ENCODE measurements at places on chromosomes 3 and 15.

DNA sequence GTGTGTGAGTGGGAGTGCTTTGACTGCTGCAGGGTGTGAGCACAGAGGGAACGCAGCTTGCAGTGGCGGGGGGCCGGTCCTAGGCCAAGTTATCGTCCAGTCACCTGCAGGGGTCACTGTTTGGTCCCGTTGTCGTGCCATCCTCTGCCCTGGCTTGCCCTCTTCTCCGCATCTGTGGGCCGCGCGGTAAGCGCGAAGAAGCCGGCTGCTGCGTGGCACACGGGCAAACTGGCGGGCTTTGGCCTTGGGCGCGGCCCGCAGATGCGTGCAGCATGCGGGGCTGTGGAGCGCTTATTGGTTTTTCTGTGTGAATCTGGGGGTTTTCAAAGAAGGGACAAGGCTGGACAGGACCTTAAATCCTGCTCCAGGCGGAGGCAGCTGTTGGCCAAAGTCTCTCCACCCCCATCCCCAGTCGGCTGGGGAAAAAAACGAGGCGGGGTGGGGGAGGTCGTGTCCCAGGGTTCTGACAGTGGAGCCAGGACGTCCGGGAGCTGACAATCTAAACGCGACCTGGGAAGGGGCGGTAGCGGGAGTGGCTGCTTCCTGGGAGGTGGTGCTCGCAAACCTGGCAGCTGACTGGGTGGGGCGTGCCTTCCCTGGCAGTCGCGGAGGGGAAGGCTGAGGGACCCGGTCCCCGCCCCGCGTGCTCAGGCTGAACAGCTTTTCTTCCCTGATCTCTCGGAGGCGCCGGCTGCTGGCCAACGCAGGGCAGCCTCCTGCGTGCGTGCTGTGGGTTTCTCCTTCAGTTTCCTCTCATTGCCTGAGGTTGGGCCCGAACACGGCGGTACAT lies 39.7 kb upstream of the VEPH1 start:
- DNase-seq = no peak

DNA sequence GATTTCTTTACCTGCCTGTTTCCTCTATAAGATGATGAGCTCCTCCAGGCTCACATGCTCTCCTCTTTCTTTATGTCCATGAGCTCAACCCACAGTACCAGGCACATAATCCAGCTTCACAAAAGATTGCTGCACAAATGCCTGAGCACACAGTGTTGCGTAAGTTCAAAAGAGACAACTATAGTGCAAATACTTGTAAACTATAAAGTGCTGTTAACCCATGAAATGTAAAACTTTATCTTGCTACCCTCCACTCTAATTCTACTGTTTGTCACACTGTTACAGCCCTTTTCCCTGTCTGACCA lies 101.0 kb upstream of the LPP start:
- no peak for DNase-seq

DNA sequence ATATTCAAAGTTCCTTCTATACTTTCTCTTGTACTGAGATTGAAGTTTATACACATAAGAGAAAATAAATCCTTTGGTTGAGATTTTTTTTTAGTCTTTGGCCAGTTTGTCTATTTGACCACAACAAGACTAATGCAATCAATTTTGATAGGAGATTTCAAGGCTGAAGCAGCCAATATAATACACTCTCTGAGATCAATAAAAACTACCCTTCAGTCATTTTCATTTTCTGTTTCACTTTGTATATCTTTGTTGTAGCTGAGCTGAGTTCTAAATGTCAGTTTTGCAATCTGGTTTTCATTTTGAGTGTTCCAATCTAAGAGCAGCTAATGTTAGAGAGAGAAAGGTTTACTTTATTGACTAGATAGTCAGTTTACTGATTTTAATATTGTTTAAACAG lies 623.8 kb upstream of the ROBO1 start:
- DNase-seq = no peak

DNA sequence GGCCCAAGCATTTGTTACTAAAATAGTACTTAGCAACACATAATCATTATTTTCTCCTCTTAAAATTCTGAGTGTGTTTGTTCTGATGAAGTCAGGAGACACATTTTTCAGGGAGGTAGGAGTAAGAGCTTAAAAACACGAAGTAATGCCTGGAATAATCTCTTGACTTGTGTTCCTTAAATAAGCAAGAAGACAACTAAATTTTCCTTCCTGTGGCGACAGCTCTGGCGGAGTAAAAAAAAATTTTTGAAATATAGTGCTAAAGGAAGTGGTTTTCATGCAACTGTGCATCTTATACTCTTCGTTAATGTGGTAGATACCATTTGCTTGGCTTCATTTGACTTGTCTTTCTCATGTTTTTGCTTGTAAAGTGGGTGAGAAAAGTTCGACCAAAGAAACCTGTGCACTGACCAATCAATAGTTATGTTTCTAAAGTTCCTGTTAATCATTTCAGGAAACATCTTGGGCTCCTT lies 11.1 kb upstream of the MBNL1 start:
- no peak for DNase-seq

GRCh38 chr3:72185549-72186399 lies 400.8 kb upstream of the PROK2 start:
- no peak for DNase-seq

Measured in head of caudate nucleus (tissue), 42 donors.